Fibroblast of skin of right quadriceps (primary cell): ENCODE measurements at places on chromosomes 2 and 18.

- peak; percentile 85 for DNase-seq
Measured at GRCh38 chr2:128318776-128319464, at the start of gene HS6ST1. Gene HS6ST1 (minus strand): TSS chr2:128318868. CDS start chr2:128318563, 305 bp downstream.

DNA sequence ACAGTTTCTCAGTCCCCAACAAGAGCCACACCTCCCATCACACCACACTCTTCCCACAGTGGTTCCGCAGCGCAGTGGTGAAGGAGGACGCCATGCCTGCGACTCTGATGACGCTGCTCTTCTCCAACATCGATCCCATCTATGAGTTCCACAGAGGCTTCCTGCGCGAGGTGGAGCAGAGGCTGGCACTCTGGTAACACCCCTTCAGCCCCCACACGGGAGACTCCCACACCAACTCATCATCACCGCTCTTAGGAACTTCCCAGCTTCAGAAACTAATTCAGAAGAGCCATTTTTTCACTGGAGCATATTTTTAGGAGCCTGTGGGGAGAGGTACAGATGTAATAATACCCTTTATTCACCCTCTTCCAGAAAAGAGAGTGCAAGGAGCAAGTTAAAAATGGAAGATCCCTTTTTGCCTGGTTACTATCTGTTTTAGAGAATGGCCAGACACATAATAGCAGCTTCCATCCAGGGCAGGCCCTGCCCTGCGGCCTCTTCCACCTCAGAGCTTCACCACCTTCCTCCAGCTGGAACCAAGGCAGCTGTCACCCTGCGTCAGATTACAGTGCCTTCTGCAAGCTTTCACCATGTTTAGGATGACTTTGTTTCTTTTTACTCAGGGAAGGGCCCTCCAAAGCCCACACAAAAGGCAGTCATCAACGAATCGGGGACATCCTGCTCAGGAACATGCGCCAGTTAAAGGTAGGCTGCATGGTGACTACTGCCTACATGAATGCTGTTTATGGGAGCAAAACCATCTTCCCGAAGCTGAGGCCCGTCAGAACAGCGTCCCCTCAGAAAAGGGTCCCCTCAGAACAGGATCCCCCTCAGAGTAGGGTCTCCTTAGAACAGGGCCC lies 44.9 kb downstream of the STK25 start:
- DNase-seq: no peak

DNA sequence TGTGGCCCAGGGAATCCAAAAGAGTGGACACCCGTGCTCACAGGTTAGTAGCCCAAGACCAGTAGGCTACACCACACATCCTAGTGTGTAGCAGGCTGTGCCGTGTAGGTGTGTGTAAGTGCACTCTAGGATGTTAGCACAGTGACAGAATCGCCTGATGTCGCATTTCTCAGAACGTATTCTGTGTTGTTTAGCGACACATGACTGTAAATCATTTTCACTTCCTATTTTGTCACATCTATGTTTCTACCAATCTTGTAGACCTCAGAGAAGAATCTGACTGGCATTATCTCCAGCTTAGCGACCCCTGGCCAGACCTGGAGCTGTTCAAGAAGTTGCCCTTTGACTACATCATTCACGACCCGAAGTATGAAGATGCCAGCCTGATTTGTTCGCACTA lies 45.1 kb downstream of the NTSR2 start:
- no peak for DNase-seq

GRCh38 chr2:100786297-100786658 lies 33.7 kb upstream of the NPAS2 start:
- peak; percentile 81 for DNase-seq

DNA sequence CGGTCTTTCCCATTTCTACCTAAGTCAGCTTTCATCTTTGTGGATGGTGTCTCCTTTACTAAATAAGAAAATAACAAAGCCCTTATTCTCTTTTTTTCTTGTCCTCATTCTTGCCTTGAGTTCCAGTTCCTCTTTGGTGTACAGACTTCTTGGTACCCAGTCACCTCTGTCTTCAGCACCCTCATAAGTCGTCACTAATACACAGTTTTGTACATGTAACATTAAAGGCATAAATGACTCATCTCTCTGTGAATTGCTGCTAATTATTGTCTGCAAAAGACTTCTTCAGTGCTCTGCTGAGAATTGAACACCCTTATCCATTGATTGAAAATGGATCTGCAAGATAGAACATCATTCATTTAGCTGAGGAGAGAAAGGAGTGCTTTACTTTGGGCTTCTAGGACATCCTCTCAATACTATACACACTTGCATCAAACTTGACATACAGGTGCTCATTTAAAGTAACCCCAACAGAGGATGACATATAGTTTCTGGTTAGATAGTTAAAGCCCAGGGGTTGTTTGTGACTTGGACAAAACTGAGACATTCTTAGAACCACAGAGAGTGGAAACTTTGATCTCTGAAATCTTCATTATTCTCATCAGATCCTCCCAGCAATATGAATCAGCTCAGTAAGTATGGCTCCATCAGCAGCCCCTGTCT lies 97.0 kb downstream of the XRCC5 start:
- DNase-seq: no peak

GRCh38 chr2:230661072-230661957 lies 51.3 kb upstream of the CAB39 start:
- DNase-seq: no peak

- DNase-seq: peak; percentile 51
Measured at GRCh38 chr2:168758970-168759820, 43.2 kb upstream of the NOSTRIN start.

DNA sequence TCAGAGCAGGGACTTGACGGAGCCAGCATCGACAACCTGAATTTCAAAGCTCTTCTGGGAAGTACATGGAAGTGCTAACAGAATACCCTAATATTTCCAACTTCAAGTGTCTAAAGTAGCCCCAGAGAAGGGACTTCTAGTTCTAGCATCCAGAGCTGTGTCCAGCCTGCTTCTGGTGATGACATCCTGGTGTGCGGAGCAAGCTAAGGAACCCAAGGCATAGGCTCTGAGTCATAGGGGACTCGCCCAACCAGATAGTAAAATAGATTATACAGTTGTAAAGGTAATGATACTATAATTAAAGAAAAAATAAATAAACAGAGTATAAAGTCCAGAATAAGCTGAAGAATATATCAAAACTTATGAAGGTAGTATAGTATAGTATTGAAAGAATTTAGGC lies 108.1 kb upstream of the SERPINE2 start:
- no peak for DNase-seq

- DNase-seq: no peak
Measured at GRCh38 chr18:36582988-36583745, 245.6 kb downstream of the TPGS2 start.

GRCh38 chr2:33848486-33848885 lies 249.4 kb upstream of the FAM98A start:
- peak; percentile 54 for DNase-seq

GRCh38 chr2:152335016-152335725 lies at the start of gene FMNL2:
Gene FMNL2 (plus strand): TSS chr2:152335174.
- DNase-seq: peak; percentile 79

DNA sequence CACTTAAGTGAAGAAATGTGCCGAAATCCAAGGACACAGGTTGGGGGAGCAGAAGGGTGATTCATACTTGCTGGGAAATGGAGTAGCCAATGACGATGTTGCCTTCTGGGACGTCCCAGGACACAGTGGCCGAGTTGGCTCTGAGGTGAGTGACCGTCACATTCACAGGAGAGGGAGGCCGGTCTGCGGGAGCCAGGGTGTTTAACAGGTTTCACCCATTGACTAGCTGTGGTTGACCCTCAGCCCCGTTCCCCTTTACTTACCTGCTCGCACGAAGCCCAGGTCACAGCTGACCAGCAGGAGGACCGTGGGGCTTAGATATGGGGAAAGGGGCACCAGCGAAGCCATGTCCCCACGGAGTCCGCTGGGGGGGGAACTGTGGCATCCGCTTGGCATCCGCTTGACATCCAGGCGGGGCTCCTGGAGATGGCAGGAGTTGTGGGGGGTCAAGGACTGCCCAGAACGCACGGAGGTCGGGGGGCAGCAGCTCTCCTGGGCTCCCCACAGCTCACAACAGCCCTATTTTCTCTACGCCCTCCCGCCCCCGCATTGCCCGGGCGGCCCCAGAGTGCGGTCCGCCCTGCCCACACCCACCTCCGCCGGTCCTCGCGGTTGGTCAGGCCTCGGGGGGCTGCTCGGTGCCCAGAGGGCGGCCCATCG lies 586 bp downstream of the FNDC4 start:
- DNase-seq: peak; percentile 13

- no peak for DNase-seq
Measured at GRCh38 chr2:84482603-84483002, 23.5 kb upstream of the SUCLG1 start.

- DNase-seq: peak; percentile 9
Measured at GRCh38 chr2:178747767-178748166, 59.5 kb downstream of the TTN start.

DNA sequence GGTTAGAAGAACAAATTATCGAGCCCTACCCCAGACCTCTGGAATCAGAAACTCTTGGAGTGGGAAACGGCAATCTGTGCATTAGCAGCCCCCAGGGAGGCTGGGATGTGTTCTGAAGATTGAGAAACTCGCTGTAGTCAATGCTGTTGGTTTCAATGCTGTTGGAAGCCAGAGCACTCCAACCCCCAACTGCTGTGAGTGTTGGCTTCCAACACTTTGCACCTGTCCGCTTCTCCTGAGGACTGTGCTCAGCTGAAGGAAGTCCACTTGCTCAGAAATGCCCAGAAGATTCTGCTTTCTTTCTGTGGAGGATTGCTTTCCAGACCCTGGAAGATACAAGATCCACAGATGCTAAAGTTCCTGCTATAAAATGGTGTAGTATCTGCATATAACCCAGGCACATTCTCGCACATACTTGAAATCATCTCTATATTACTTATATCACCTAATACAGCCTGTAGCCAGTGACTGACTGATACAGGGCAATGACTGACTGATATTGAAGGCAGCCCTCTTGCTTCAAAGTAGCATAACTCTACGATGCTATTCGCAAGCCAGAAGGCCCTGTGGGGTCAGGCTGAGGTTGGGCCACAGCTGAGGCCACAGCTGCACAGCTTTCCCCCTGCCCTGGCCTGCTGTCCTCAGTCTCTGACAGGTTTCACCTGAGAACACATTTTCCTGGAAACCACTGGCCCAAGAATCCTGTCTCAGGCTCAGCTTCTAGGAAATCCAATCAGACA lies 757.7 kb upstream of the ID2 start:
- no peak for DNase-seq

GRCh38 chr18:35227254-35227653 lies 13.6 kb upstream of the ZNF397 start:
- no peak for DNase-seq

DNA sequence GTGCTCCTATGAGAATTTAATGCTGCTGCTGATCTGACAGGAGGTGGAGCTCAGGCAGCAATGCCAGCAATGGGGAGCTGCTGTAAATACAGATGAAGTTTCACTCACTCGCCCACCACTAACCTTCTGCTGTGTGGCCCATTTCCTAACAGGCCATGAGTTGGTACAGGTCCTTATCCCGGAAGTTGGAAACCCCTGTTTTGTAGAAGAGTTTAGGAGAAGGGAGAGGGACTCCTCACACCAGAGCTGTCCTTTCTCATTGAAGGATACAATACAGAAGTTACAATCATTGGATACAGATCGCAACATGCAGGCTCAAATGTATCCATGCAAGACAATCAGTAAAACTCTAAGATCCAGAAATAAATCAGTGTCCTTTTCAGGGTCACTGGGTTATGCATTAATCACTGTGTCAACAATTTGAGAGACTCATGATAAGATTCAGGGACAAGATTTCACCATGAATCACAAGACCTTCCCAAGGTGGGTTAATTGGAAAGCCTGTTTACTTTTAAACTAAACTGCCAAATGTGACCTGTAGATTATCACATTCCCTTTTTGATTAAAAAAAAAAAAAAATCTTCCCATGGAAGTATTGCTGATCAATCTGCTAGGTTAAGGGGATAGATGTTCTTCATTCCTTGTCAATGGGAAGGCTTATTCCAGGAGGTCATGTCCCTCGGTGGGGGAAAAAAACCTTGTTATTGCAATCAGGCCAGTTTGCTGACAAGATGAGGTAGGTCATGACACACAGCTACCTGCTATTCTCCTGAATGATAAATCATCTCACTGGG lies 97.2 kb downstream of the SP100 start:
- no peak for DNase-seq

- DNase-seq: no peak
Measured at GRCh38 chr18:45849529-45849928, 24.1 kb downstream of the SIGLEC15 start.

GRCh38 chr2:230158468-230158867 lies 61.3 kb downstream of the SP110 start:
- no peak for DNase-seq

DNA sequence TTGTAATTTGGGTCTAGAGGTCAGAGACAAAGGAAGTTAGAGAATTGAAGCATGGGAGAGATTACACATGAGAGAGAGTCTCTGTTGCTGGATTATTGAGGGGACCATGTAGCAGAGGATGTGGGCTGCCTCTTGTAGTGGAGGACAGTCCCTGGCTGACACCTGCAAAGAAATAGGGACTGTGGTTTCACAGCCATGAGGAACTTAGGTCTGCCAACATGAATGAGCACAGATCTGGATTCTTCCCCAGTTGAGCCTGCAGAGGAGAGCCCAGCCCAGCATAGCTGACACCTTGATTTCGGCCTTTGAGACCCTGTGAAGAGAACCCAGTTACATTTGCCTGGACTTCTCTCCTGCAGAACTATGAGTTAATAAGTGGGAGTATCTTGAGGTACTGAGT lies 179.5 kb upstream of the TWIST2 start:
- DNase-seq: no peak

DNA sequence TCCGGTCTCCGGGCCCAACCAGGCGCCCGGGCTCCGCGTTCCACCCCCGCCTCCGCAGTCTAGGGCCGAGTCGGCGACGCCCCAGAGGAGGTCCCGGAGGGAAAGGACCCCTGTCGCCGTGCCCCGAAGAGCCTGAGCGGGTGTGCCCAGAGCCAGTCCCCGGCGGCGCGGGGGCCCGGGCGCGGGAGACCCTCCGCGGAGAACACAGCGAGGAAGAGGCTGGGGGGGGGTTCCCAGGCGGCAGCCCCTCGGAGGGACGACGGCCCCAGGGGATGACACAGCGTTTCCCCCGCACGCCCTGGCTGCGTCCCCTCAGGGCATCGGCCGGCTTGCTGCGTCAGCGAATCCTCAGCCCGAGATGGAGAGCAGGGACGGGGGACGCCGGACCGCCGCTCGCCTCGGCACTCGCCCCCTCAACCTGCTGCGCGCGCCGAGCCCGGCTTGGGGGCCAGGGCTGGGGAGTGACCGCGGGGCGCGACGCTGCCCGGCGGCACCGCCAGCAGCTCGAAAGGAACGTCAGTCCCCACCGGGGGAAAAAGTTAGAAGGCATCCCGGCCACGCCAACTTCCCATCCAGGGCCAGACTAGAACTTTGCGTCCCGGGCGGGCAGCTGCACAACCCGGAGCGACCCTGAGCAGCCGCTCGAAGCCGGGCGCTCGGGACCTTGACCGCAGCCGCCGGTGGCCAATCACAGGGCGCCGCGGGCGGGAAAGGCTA lies 711 bp downstream of the SFXN5 start:
- no peak for DNase-seq
